Forelimb muscle (tissue), 1 donor: ENCODE measurements at places on chromosomes 4 and X.

- no peak for DNase-seq
These were observed 11.9 kb upstream of the MAOA start for GRCh38 chrX:43644124-43644701.

DNA sequence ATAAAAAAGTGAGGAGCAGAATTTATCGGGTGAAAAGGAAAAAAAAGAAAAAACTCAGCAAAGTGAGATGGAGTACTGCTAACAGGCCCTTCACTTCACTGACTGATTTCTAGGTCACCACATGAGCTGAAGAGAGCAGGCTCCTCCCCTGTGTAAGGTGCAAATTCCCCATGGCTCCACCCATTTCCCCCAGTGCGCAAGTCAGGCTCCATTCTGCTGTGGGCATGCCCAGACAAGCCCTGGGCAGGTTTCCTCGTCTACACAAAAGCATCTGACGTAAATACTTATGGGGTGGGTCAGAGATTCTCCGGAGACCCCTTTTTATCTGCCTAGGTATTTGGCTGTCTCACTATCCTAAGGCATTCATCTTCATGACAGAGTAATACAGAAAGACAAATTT lies 157.9 kb downstream of the MAGEB5 start:
- no peak for DNase-seq

- no peak for DNase-seq
These were observed 93.3 kb downstream of the PRDM5 start for GRCh38 chr4:120829113-120829831.

GRCh38 chr4:182240161-182241130 lies 2.8 kb upstream of the TENM3 start:
- DNase-seq = no peak

GRCh38 chr4:11632025-11632424 lies 203.3 kb upstream of the HS3ST1 start:
- no peak for DNase-seq

DNA sequence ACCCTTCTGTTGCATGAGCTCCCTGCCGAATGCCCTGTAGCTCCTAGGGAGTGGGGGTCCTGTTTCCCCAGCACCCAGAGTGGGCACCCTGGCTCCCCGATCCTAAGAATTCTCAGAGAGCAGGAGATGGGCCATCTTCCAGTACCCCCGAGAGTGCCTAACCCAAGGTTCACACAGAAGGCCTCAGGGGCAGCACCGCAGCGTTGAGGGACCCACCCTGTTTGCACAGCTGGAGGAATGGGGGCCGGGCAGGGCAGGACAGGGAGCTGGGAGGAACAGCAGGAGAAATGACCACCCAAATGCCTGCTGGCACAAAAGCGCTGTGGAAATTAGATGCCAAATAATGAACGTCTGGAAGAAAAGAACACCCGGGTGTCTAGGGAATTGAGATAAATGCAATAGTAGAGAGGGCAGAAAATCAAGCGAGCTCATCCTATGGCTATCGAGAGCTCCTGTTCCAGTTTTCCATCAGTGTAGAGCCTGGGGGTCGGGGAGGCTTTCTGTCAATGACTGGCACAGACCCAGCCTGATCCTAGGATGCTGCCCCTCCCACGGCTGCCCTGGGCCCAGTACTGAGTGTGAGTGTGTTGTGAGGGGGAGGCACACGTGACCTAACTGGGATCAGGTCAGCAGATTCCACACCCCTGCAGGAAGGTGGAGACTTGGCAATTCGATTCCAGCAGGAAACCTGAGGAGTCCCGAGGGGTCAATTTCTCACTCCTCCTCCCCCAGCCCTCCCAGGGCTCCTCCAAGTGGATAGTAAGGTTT lies 25.7 kb downstream of the SEPTIN6 start:
- no peak for DNase-seq

GRCh38 chrX:41003506-41004270 lies 81.6 kb upstream of the USP9X start:
- no peak for DNase-seq

GRCh38 chrX:1358793-1359476 lies 22.4 kb downstream of the IL3RA start:
- DNase-seq = no peak

DNA sequence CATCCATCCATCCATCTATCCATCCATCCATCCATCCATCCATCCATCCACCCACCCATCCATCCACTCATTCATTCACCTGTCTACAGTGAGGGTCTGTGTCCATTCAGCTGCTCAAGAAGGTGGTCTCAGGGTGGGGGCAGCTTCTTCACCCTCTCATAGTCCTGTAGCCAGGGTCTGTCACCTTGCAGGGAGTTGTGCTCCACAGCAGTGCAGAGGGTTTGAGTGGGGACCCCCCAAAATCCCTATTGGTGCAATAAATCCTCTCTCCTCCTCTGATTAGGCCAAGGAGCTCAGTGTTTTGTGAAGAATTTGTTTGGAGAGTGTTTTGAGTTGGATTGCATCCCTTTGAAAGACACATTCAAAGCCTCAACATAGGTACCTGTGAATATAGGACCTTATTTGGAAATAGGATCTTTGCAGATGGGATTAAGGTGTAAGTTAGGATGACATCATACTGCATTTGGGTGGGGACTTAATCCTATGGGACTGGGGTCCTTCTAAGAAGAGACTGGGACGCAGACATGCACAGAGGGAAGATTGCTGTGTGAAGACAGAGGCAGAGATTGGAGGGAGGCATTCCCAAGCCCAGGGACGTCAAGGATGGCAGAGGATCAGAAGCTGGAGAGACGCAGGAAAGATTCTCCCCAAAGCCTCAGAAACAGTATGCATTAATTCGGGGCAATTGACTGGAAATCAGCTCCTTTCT lies 12.0 kb downstream of the P2RY8 start:
- DNase-seq = no peak

GRCh38 chr4:82777857-82778525 lies 20.6 kb downstream of the SCD5 start:
- DNase-seq = no peak

- DNase-seq = no peak
These were observed 605.2 kb downstream of the KLHL13 start for GRCh38 chrX:117511379-117511778.

GRCh38 chr4:132792310-132792709 lies 356.8 kb upstream of the PCDH10 start:
- no peak for DNase-seq

DNA sequence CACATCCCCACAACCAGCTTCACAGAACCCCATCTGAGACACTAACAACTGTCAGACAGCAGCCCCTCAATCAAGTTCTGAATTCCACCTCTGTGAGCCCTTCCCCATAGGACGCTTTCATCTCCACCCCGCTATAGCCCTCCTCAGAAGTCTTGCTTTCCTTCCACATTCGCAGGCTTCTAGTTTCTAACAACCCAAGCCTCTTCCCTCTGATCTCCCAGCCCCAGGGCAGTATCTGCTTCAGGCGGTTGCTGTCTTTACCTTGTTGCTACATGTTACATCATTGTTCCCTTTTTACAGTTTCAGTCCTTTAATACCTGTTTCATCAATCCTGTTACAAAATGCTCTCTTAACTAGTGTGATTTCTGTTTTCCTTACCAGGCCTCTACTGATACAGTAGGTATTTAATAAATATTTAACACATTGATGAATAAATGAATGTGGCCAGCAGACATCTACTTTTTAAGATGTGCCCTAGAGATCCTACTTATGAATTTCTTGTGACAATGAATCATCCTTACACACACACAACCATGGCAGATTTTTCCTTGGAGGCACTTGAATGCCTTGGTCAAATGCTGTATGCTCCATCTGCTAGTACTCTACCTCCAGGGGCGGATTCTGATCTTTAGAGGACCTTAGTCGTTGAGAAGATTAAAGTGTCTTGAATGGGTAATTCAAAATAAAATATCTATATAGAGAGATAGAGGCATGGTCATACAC lies 164.7 kb upstream of the SLIT2 start:
- no peak for DNase-seq

DNA sequence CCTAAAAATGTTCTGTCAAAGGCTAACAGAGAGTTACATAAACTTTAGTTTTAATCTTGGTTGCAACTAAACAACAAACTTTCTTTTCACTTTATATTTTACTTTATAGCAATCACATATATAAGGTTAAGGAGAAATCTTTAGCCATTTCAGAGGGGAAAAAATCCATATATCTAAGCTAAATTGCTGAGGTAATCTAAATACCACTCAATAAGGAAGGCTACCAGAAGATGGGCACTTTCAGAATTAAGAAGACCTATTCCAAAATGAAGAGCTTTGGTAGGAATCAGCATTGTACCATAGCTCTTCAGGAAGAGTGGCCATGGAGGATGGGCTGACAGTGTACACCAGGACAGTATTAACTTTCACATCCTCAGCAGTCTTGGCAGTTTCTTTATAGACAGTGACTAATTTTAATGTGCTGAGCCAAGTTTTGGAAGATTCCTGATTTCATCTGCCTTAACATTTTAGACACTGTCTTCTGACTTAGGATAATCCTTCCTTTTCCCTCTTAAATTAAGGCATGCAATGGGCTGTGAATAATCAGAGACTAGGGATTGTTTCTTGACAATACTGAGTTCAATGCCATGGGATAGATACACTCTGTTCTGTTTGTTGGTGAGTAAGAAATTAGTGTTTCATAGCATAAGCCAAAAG lies 7.1 kb downstream of the FAT4 start:
- DNase-seq = no peak

DNA sequence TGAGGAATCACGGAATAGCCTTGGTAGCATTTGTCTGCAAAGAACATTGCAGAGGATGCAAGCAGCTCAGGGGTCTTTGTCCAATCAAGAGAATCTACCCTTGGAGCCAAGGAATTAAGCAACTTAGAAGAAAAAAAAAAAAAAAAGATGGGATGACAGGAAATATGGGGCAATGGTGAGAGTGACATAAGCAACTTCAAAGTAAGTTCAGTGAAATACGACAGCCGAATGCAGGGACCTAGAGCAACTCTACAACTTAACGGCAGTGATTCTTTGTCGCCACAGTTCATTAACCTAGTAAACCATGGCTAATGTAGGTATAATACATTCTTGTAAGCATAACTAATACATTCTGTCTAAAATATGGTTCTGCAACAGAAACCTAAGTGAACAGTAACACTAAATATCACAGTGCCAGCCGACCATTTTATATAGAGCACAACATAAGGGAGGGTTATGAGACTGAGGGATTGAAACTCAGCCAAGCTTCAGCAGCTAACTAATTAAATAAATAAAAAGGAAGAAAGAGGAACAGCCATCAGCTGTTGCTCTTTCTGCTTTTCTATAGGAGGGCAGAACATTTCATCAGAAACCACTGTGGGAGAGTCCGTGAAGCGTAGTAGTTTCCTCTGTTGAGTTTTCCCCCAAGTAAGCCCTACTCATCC lies 74.7 kb downstream of the PPARGC1A start:
- no peak for DNase-seq

DNA sequence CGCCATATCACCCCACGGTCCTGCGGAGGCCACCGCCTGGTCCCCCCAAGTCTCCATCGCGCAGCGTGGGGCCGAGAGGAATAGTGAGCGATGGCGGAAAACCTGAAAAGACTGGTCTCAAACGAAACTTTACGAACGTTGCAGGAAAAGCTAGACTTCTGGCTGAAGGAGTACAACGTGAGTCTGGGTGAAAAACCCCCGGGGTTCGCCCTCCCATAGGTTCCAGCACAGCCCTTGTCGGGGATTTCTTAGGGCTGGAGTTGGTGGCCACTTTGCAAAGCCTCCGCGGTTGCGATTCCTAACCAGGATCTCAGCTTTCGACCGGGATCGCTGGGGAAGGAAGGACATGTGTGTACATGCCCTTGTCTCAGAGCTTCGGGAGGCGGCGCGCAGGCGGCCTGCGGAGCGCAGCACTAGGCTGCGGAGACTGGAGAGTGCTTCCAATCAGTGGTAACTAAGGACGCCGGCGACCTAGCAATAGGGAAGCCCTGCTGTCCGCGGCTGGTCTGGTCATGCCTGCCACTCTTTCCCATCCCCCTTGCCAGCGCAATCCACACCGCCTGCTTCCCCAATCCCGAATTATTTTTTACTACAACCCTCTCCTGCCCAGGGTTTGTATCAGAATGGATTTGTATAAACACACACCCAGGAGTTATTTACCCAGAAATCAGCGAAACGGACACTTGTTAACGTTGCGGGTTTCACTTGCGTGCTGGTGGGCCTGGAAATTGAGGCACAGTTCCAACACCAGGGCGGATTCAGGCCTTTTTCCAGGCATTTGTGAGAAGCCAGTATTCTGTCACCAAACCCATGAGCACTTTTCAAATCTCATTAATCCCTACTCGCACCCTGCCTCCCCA lies 741 bp downstream of the SPATA18 start:
- DNase-seq = no peak

DNA sequence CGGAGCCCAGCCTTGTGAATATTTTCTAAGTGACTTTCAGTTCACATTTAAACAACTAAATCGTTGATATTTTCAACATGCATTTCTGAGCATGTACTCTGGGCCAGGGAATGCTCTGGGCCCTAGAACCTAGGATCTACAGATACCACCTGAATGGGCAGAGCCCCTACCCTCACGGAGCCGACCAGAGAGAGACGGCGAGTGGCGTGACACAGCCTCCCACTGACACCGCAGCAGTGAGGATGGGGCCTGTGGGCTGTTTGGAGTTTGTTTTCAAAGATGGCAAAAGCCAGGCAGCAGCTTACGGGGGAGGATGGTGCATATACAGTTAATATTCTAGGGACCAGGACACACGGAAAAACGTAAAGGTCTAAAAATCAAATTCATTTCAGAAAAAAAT lies 17.7 kb downstream of the NELFA start:
- DNase-seq = no peak

DNA sequence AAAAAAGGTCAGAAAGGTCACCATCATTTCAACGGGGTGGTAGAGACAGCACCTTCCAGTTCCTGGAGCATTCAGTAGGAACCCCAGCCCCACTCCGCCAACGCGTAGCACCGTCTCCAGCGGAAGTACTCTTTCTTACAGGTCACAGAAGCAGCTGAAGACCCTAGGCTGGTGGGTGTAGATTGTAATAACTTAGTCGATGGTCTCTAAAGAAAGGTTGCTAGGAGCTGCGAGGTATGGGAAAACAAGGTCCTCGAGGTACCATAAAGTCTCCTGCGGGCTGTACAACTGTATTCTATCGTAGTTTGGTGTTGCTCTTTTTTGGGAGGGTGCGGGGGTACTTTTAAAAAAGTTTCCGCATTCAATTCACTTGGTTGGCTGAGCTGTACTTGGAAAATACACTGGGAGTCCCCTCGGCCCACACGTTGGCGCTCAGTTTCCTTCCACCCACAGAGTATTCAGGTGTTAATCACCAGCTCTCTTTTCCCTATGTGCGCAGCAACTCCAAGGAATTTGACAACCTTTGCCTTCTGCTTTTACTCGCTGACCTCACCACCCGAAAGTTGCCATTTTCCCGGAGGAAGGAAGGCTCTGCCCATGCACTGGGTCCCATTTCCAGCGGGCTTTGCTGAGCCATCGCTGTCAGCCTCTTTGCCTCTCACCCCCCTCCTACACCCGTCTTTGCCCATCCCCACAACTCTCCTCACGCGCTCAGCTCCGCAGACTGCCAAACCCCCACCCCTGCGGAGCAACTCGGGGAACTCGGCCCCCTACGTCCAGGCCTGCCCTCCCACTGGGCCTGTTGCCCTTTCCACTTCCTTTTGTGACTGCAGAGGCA lies 4.8 kb upstream of the SOX3 start:
- no peak for DNase-seq

- DNase-seq = no peak
These were observed 119.1 kb upstream of the CPEB2 start for GRCh38 chr4:14883166-14883565.
